ENCODE measurements at places on chromosomes 1 and 21.

DNA sequence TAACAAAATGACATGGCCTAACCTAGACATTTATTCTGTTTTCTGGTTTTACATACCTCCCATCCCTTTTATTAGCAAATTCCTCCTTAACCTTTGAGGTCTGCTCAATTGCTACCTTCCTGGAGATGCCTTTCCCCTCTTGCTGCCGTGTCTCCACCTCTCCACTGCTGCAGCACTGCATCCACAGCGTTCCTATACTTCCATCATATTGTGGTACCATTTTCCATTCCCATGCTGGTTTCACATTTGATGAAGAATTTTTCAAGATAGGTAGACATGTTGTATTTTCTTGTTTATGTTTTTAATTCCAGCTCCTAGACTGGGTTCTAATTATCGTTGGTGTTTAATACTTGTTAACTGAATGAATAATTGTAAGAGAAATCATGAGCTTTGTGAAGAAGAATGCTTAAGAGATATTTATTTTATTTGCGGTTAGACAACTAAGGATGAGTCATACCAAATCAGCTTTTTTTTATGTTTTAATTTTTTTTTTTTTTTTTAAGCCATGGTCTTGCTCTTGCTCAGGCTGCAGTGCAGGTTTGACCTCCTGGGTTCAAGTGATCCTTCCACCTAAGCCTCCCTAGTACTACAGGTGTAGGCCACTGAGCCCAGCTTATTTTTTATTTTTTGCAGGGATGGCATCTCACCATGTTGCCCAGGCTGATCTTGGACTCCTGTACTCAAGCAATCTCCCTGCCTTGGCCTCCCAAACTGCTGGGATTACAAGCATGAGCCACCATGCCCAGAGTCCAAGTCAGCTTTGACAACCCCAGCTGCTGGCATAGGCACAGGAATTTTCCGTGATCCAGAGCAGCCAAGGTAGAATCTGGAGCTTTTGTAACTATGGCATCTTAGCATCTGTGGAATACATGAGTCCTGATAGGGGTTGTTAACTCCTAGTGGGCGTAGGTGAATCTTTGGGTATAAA lies 44.0 kb downstream of the ATP6V1G3 start:
- no peak for DNase-seq

DNA sequence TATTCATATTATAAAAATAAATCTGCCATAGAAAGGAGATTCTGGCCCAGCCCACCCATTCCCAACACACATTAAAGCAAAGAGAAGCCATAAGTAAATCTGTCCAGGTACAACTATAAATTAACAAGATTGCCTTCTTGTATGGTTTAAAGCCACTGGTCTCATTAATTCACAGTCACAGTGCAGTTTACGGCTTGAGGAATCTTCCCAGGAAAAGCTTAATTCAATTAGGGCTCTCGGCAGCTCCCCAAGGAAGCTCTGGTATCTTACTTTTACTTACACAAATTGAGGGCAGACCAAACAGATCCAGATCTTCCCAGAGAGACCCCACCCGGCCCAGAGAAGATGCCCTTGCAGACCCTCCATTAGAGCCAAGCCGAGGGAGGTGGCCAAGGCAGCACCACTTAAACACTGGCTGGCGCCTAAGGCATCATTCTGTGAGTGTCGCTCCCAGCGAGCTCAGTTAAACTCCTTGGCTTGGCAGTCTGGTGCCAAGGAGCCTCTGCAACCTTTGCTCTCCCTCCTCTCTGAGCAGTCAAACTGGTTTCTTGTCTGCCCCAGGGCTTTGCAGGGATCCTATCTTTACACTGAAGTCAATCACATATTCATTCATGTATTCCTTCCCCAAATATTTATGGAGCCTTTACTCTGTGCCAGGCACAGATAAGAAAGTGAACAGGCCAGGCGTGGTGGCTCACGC lies 10.7 kb downstream of the SLC9A1 start:
- no peak for DNase-seq

DNA sequence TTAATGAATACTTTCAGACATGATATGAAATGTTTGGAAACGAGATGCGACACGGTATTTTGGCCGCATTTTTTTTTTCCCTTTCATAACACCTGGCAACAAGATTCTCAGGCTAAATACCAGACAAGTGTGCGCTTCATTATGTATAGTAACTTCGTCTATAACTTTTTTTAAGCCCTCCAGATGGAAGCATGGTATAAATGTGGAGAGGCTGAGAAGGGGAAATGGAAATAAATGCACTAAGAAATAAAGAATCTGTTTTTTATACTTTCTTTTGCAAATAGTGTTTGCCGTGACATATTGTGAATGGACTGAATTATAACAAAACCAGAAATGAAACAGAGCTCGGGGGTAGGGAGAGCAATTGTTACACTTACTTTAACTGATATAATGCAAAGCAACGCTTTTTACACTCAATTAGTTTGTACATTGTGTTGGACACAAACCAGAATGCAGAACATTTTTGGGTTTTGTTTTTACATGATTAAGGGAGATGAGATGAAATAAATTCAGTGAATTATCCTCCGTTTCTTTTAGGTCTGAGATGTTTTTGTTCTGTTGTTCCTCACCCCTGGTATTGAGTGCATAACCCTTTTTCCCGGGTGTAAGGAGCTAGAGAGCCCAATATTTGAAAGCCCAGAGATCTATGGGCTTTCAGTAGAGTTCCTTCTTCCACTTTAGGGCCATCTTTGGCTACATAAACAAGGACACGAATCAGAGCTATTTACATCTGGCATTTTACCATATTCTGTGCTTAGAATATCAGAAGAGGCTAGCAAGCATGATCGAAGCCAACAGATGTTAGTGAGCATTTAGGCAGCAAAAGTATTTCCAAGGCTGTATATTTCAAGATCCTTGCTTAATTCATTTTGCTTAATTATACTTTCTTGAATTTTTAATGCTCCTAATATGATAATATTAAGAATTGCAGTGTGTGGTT lies 478.0 kb downstream of the CAMTA1 start:
- no peak for DNase-seq

GRCh38 chr1:154773551-154773950 lies 96.5 kb downstream of the KCNN3 start:
- no peak for DNase-seq

DNA sequence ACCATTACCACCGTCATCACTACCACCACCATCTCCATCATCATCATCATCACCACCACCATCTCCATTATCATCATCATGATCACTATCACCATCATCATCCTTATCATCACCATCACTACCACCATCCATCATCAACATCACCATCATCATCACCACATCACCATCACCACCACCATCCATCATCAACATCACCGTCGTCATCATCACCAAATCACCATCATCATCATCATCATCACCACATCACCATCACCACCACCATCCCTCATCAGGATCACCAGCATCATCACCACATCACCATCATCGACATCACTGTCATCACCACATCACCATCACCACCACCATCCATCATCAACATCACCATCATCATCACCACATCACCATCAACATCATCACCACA lies 203.0 kb upstream of the VAMP3 start:
- no peak for DNase-seq

- no peak for DNase-seq
Observed at GRCh38 chr21:14064296-14064645, 146.5 kb downstream of the LIPI start.

DNA sequence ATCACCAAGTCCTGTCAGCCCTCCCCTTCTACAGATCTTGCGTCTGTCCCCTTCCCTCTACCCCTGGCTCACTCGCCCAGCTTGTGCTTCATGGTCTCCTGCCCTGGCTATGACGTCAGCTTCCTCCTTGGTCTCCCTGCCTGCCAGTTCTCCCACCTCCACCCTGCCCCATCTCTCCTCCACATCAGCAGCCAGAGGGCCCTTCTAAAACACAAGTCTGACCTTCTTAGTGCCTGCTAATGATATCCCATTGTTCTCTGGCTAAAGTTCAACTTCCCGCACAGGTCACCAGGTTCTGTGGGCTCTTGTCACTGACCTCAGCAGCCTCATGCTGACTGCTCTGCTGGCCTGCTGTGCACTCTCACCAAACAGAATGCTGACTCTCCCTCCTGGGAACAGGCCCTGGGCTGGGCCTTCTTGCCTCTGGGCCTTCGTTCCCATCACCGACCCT lies 24.7 kb upstream of the MYCL start:
- DNase-seq, result no peak

DNA sequence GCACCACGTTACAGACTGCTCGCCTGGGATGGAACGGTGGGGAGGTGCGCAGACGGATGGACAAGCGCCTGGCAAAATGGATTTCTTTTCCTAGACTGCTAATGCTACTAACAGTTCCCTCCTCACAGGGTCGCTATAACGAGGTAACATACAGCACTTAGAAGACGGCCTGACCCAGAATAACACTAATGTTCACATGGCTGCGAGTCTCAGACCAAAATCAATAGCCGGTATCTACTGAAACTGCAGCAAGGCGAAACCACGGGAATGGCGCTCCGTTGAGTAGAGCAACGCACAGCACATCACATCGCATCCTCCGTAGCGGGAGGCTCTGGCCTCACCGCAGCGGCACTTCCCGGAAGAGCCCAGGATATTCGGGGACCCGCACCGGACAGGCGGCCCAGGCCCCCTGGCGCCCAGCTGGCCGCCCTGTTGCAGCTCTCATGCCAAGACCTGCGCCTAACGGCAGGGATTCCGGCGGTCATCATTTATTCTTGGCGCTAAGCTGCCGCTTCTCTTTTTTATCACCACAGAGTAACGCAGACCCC lies 46.6 kb downstream of the VPS26C start:
- peak; percentile 10 for DNase-seq

- DNase-seq, result peak; percentile 78
Observed at GRCh38 chr1:31815752-31816500, at the start of gene SPOCD1. SPOCD1 (minus strand) TSS chr1:31816022; CDS start chr1:31815333, 689 bp downstream.

- DNase-seq, result no peak
Observed at GRCh38 chr1:58524353-58524945, 22.1 kb downstream of the OMA1 start.

- DNase-seq, result no peak
Observed at GRCh38 chr1:99978218-99978617, 8.4 kb downstream of the SLC35A3 start.

GRCh38 chr1:43206600-43207228 lies 34.6 kb downstream of the CFAP57 start:
- DNase-seq, result no peak

- no peak for DNase-seq
Observed at GRCh38 chr1:77631302-77631701, 51.2 kb downstream of the ZZZ3 start.

GRCh38 chr21:40635391-40635790 lies 211.6 kb downstream of the DSCAM start:
- no peak for DNase-seq

DNA sequence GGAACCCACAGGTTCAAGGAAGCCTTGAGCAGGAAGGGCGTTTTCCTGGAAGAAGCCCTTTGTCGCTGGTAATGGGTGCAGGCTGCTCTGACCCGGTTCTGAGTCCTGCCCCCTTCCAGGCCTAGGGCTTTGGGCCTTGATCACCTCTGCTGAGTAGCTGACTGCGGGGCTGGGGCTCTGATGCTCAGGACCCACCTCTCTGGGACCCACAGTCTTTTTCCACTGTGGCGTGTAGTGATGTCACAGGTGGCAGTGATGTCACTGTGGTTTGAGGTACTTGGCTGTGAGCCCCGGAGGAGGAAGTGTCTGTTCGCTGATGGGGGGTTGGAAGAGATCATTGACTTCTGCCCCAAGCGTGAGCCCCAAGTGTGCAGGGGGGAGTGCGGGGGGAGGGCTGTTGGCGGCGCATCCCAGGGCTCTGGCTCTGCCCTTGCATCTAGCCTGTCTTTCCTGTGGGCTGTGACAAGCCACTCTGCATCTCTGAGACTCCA lies 6.9 kb downstream of the TNFRSF1B start:
- peak; percentile 96 for DNase-seq

DNA sequence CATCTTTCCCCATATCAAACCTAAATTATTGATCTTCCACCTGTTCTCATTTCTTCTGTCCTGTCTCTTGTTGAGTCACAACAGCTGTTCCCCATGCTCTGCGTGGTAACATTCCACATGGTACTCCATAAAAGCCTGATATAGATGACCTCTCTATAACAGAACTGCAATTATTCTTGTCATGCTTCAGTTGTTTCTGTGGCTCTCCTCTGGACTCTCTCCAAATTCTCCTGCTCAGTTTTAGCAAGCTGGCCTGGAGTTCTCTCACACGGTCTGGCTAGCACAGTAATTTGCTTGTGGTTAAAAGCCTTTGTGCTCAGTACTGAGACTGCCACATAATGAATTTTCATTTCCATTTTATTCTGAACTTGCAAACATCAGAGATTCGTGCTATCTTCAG lies 10.6 kb upstream of the LRRC39 start:
- no peak for DNase-seq

GRCh38 chr1:158169105-158169504 lies 11.6 kb upstream of the CD1D start:
- DNase-seq, result no peak

DNA sequence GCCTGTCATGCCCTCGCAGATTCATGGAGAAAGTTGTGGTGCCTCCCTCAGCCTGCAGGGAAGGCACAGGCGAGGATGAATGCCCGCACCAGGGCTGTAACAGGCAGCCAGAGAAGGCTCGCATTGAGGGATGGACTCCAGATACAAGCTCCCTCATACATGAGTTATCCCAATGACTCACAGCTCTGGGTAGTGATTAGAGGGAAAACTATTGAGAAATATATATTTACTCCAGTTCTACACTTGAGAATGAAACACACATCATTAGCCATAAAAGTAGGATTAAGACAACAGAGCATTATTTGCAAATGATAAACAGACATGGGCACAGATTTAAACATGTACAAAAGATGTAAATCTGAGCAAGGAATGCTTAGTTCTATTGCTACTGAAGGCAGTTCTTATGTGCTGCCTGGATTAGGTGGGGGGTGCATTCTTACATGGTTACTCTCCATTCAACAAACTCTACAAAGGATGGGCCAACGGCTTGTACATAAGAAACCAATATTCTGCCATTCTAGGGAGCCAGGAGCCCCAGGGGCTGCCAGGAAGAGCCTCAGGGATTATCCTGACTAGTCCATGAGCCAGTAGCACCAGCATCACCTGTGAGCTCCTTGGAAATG lies 97.9 kb downstream of the CSMD2 start:
- no peak for DNase-seq

GRCh38 chr1:28927648-28928313 lies 13.4 kb downstream of the EPB41 start:
- DNase-seq, result no peak

GRCh38 chr1:82503822-82504221 lies 703.1 kb downstream of the ADGRL2 start:
- no peak for DNase-seq

GRCh38 chr21:46091631-46092025 lies 6.3 kb upstream of the COL6A2 start:
- no peak for DNase-seq

- no peak for DNase-seq
Observed at GRCh38 chr1:96559707-96560596, 161.6 kb upstream of the PTBP2 start.

GRCh38 chr21:31078216-31078615 lies 39.9 kb upstream of the KRTAP19-8 start:
- no peak for DNase-seq

DNA sequence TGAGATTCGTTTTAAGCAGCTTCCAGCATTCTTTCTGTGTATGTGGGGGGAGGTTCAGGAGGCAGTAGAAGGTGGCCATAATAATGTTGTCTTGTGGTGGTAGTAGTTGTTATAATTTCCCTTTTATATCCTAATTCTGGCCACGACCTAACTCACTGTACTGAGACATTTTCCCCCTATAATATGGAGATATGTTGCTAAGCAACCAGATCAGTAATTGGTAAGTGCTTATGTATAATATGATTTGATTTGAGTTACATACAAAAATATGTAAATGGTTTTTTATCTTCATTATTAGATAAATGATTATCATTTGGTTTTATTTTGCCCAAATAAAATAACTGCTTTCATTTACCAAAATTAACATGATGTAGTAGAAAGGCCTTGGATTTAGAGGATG lies 376.2 kb downstream of the KIF26B start:
- no peak for DNase-seq
